ENCODE measurements at places on chromosomes 4 and X.

DNA sequence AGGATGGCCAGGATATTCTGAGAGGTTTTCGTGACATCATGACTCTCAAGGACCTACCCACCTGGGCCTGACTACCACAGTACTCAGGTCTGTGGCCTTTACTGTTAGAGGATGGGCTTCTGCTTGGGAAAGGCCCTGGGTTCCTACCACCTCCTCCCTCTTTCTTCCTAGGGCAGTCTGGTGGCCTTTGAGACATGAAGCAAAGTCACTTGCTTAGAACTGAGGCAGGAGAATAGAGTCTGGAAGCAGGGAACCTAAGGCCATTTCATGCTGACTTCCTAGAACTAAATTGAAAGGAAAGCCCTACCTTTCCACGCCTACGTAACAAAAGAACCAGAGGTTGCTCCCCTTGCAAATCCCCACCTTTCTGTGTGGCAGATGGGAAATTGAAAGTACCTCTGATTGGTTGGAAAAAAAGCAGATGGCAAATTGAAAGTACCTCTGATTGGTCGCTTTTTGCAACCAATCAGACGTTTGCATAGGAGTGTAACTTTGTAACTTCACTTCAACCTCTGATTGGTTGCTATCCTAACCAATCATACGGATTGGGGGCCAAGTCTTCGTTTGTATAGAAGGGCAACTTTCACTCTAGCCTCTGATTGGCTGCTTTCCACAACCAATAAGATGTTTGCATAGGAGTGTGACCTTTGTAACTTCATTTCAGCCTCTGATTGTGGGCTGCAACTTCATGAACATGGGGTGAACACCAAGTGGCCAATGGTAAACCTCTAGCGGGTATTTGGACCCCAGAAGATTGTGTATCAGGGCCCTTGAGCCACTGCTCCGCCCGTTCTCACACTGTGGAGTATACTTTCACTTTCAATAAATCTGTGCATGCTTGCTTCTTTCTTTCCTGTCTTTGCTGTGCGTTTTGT, 9.9 kb upstream of the AKAP14 start:
- peak; percentile 10 for DNase-seq

- no peak for DNase-seq
These were observed 94.9 kb upstream of the UNC5C start for GRCh38 chr4:95643627-95644026.

GRCh38 chr4:165682611-165683010, 190.4 kb upstream of the TLL1 start:
- DNase-seq = no peak

GRCh38 chr4:67106861-67107460, 438.3 kb downstream of the CENPC start:
- DNase-seq = no peak

DNA sequence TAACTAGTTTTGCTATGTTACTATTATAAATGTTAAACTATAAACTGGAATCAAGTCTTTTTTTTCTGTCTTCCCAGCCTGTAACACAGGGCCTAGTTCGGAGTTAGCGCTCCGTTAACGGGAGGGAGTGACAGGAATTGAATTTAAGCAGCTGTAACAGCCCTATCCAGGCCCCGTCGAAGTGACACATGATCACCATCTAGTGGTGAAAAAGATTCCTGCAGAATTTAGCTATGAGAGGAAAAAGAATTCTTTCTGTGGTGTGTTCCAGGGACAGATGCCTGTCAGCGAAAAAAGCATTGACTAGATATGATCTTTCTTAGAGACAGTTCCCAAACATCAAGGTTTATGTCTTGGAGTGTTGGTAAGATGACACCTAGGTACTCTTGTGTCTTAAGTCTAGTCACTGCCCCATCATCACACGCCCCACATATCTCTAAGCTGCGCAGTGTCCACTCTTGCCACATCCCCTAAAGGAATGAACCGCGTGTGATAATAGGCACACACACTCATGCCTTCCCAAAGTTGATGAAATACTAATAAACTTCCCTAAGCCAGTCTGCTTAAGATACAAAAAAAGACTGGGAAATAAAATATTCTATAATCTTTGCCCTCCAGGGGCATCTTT, 2.1 kb downstream of the GAB3 start:
- DNase-seq = peak; percentile 15

DNA sequence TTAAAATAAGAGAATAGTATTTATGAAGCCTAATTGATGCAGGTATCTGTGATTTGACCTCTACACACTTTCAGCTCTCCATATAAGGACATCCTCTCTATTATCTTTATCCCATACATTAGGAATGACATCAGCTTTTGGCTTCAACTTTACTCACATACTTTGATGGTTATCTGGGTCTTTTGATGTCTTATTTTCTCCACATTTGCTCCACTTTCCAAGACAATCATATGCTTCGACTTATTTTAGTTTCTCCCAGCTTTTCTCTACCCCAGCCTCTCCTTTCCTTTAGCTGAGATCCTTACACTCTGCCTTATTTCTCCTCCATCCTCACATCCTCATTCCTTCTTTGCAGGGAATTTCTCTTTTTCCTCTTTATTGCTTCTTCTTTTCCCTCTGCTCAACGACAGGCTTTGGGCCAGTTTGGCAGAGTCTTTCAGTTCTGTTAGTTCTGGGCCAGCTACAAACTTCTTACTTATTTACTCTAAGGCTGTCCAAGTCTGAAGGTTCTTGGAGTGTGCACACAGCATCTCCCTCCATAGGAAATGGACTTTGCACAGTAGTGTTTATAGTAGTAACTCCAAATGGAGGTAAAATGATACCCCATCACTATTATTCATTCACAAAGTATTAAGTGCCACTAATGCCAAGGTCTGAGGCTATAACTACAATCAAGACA, 50.5 kb downstream of the SLC4A4 start:
- no peak for DNase-seq

DNA sequence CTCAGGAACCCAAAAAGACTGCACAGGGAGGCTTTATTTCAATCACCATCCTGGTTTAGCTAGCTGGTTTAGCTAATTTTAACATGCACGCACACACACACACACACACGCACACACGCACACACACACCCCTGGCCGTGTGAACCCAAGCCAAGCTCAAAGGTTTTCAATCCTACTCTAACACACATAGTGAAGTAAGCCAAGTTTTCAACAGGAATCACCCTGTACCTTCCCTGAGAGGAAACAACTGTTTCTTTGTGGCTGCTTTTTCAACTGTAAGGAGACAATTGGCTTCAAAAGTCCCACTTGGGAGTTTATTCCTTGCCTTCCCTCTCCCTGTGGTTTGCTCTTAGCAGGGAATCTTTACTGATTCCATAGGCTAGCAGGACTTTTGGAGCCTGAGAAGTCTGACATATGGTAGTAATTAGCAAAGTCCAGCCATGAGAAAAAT, 98.9 kb upstream of the BMP3 start:
- DNase-seq = no peak

DNA sequence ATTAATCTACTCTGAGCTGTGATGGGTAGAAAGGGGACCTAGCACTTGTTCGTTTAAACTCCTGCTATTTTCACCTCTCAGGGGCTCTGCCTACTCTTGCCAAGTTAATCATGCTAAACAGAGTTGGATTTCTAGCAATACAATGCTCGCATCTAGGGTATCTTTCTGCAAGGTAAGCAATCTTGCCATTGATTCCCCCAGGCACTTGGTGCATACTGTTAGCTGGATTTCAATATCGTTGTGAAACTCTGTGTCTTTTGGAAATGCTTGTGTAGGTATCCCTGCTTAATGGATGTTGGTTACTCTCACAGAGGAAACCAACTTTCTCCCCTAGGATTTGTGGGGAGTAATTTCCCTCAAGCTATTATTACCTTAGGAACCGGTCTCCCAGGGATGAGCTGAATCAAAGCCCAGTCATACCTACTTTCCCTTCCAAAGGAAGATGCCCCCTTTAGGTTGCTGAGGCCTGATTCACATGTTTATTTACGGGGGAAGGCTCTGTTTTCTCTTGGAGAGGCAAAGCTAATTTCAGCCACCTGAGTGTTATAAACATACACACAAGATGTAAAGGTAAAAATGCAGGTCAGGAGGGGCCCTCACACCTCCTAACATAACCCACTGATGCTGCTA, 366.8 kb downstream of the FBXW7 start:
- no peak for DNase-seq

GRCh38 chr4:86497131-86497530, 97.0 kb upstream of the PTPN13 start:
- DNase-seq = no peak

GRCh38 chrX:12975991-12976558, 1.2 kb downstream of the TMSB4X start:
- DNase-seq = no peak

- no peak for DNase-seq
These were observed 138.1 kb downstream of the NPFFR2 start for GRCh38 chr4:72169861-72170260.

Measured in central memory CD8-positive, alpha-beta T cell (primary cell).